ENCODE measurements at places on chromosomes 12 and 14.

DNA sequence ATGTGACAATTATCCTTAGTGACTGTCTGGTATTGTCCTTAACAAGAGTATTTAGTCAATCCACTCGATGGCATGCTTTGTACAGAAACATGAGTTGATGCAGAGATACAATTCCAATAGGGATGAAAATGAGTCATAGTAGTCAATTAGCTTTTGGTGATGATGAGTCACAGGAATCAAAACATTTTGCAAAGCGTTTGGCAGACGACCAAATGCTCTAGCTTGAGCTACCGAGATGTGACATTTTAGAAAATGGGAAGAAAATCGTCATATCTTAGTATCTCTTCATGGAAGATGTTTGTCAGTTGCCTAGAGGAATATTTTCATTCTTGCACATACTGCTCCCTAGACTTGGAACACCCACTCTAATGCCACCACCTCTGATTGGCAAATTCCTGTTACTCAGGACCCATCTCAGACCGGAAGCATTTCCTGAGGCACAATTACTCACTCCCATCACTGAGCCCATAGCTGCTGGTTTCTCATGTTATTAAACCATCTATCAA lies 95.0 kb downstream of the LMNTD1 start:
- DNase-seq, result no peak

DNA sequence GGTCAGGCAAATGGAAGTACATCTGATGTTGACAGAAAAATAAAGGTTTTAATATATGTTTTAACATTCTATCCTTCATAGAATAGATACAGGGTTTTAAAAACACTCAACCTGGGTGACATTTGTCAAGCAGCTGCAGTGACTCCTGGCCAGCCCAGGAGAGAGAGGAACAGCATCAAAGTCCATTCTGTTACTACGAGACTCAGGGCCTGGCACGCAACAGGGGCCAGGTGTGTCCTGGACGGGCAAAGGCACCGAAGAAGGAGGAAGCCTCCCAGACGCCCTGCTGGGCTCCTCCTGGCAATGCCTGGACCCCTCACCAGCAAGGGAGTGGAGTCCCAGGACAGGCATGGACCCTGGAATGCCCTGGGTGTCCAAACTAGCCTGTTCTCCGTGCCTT lies 22.1 kb downstream of the LRCOL1 start:
- DNase-seq, result no peak

- no peak for DNase-seq
Measured at GRCh38 chr14:24372701-24373416, 4.9 kb downstream of the NFATC4 start.

DNA sequence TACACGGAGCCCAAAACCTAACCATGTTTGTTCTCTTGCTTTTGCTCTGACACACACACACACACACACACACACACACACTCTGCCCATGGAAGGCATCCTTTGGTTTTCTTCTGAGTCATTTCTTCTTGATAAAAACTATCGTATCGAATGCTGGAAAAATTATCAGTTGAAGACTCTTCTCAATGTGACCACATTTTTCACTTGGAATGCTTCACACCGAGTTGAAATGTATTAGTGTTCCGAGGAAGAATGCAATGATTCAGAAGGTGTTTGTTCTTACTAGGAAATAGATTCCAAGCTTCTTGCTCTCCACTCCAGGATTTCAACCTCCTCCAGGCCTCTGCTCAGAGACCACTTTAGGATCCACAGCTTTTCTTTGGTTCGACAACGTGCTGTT lies 226.3 kb downstream of the MON2 start:
- no peak for DNase-seq

DNA sequence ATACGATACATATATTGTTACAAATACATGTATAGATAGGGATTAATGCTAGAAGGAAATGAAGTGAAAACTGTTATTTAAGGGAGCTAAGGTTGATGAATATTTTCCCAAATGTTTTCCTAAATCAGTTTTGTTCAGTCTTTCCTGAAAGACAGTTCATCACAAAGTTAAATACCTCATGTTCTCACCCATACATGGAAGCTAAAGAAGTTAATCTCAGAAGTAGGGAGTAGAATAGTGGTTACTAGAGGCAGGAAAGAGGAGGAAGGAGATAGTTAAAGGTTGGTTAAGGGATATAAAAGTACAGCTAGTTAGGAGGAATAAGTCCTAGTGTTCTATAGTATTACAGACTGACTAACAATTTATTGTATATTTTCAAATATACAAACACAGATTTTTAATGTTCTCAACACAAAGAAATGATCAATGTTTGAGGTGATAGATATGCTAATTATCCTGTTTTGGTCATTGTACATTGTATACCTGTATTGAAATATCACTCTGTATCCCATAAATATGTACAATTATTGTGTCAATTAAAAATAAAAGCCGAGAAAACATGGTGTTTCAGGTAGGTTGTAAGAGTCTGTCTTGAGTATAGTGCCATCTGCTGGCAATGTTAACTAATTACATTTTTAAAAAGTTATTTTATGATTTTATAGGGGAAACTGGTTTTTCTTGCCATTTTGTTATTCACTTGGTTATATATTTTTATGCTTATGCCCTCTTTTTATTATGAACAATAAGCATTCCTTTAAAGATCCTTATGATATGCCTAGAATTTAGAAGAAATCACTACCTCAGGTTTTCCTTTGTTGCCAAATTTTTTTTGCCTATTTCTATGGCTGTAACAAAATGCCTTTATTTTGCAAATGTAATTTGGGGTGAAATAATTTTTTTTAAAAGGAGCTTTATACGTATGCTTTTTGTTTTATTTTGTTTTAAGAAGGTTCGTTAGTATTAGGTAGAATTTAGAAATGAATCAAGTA lies 26.9 kb downstream of the ZDHHC17 start:
- no peak for DNase-seq

DNA sequence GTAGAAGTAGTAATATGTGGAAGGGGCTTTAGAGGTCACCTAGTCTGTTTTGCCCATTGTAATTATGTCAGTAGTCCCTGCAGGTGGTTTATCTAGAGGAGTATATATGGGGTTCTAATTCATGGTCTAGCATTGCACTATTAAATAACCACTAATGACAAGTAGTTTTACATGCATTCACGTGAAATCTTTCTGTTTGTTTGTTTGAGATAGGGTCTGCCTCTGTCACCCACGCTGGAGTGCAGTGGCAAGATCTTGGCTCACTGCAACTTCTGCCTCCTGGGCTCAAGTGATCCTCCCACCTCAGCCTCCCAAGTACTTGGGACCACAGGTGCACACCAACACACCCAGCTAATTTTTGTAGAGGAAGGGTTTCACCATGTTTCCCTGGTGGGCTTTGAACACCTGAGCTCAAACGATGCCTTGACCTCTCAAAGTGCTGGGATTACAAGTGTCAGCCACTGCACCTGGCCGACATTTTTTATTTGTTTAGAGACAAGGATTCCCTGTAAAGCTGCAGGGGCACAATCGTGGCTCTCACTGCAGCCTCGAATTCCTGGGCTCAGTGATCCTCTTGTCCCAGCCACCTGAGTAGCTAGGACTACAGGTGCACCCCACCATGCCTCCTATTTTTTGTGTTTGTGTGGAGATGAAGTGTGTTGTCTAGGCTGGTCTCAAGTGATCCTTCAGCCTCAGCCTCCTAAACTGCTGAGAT lies 12.0 kb upstream of the PSEN1 start:
- no peak for DNase-seq

DNA sequence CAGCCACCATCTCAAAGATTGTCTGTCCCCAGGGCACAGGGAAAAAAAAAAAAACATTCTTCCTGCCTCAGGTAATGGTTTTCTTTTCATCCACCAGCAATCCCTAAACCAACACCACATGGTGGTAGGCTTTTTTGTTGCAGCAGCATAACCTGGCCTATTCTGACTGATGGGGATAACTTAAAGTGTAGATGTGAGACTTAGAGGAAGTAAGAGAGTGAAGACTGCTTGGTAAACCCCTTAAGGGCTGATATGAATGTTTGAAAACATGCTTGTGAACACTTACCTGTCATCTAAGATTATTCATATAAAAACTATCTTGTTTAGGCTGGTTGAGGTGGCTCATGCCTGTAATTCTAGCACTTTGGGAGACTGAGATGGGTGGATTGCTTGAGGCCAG lies 130.2 kb upstream of the RAP1B start:
- no peak for DNase-seq
